Left ventricle myocardium superior (tissue), 1 donor: ENCODE measurements at places on chromosomes 5 and 9. TPM values are rescaled to one million over a fixed set of nuclear protein-coding genes. Genes with fewer than 3 reads are reported as not detected.

Gene SPRY4
- 8.3 TPM for total RNA-seq

Gene GABRA6
- total RNA-seq: not detected

Gene ZNF879
- 4.6 TPM for total RNA-seq

Gene PSMD5
- total RNA-seq: 14.0 TPM

Gene PCDHGA10
- 5.3 TPM for total RNA-seq

Gene DOCK2
- 7.5 TPM for total RNA-seq

Gene PCDHGB3
- total RNA-seq: 7.2 TPM

Gene SPAAR
- total RNA-seq: 9.8 TPM

Gene TIMD4
- not detected for total RNA-seq

Gene TMEM252
- not detected for total RNA-seq

Gene NUTM2G
- not detected for total RNA-seq

Gene PRSS3
- not detected for total RNA-seq

Gene OR2S2
- total RNA-seq: not detected

Gene MSANTD3
- total RNA-seq: 18.1 TPM

Gene TBC1D2
- total RNA-seq: 2.8 TPM

Gene NUTM2F
- total RNA-seq: not detected

Gene PTPN3
- 48.5 TPM for total RNA-seq

Gene BTNL8
- 0.27 TPM for total RNA-seq

Gene CNTNAP3
- 5.7 TPM for total RNA-seq

Gene GZMA
- 0.87 TPM for total RNA-seq

Gene MCTP1
- 6.4 TPM for total RNA-seq

Gene IL3
- not detected for total RNA-seq

Gene SLC6A18
- not detected for total RNA-seq

Gene TCF7
- 3.4 TPM for total RNA-seq

Gene PRRX2
- 0.20 TPM for total RNA-seq

Gene CDKN2B
- 1.8 TPM for total RNA-seq

Gene ANKRD34B
- total RNA-seq: not detected

Gene TLX3
- total RNA-seq: not detected

Gene PCA3
- total RNA-seq: not detected
